ENCODE measurements at places on chromosomes 7 and 10.

DNA sequence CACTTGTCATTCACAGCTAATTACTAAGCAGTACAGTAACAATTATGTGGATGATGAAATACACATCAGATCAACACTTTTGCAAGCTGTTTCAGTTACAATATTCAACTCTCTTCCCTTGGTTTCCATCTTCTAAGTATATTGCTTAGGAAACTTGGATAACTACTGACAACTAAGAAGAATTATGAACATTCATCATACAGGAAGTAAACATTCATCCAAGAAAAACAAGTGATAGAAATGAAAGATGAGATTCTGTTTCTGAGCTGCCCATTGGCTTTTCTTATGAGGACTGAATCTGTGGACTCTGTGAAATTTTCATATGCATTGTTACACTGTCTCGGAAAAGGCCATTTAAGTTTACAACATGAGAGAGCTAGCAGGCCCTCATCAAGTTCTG lies 240.2 kb downstream of the PRKG1 start:
- DNase-seq = no peak

- DNase-seq = peak; percentile 33
These were observed 67.7 kb downstream of the GPAM start for GRCh38 chr10:112115781-112116385.

DNA sequence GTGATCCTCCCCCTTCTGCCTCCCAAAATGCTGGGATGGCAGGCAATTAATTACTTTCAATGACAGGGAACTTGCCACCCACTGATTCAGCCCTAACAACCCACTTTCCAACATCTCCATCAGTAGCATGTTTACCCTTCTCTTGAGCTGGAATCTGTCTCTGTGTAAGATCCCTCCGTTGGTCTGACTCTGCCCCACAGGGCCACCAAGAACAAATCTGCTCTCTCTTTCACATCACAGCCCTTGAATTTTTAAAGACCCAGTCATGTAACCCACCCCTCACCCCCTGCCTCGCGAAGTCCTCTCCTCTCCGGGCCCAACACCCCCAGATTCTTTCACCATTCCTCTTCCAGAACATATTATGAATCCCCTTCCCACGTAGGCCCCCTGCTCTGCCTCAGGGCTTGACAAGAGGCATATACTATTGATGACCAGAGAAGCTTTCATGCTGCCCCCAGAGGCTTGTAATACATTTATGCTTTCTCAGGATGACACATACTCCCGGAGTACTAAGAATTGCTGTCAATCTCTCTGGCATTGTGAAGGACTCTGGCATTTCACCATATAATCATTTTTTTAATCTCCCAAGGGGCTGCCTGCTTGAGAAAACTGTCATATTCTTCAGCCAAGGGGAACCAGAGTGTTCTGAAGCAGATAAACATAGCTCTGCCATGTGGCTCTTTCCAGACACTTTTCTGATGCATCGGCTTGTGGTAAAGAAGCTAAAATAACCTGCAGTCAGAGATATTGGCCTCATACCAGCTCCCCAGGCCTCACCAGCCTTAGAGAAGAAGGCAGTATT lies 179.2 kb upstream of the AUTS2 start:
- DNase-seq = no peak

- no peak for DNase-seq
These were observed 64.4 kb downstream of the FBXL13 start for GRCh38 chr7:103010211-103010610.

GRCh38 chr10:4347397-4347796 lies 478.6 kb upstream of the AKR1E2 start:
- DNase-seq = no peak

- DNase-seq = no peak
These were observed 235.6 kb upstream of the DKK1 start for GRCh38 chr10:52078397-52078937.

- DNase-seq = peak; percentile 28
These were observed 160.4 kb downstream of the KIF20B start for GRCh38 chr10:89861584-89862301.

DNA sequence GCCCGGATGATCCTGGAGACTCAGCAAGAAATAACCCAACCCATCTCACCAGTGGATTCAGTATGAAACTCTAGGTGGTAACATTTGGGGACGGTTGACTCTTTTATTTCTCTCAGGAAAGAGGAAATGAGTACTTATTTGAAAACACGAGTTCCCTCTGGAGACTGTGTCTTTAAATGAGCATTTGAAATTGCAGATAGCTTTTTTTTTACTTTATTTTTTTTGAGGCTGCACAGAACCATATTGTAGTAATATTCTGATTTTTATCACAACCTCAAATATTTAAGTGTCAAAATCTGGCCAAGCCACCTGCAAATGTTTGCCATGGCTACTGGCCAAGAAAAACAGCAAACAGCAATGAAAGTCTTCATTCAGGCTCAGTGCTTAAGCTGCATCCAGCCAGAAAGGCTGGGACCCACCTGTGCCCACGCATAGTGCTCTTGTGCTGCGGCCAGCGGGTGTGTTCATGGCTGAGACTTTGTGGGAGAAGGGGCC lies 160.8 kb downstream of the CREB5 start:
- DNase-seq = peak; percentile 12

DNA sequence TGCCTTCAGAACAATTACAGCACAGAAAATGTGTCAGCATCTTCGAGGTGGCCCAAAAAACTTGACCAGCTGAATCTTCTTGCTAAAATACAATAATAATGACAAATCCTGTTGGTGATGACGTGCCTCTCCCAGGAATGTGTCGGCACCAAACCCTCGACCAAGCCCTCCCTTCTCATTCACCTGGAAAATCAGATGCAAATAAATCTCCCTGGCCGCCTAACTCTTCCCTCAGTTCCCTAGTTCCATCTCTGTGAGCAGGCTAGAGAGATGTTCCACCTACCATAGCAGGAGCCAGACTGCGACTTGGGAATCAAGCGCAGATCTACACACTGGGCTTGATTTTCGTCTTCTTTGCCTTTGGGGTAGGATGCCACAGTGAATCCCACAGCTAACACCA lies 4.1 kb downstream of the PRSS1 start:
- no peak for DNase-seq

DNA sequence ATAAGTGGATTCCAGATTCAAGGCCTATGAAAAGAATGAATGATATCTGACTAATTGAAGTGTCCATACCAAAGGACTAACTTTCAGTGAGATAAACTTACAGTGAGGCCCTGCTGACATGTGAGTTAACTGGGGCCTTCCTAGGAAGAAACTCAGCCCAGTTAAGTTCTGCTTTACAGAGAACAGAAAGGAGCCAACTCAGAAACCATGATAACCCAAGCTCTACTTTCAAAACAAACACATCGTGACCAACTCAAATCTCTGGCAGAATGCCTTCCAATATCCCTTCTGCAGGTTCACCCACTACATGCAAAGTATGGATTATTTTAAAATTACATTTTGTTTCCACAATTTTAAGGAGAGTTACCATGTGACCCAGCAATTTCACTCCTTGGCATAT lies 75.8 kb upstream of the MRLN start:
- DNase-seq = no peak

Data from Ammon's horn (tissue), 1 donor.